ENCODE measurements at places on chromosomes 2 and 18.

- no peak for DNase-seq
These were observed 22.8 kb downstream of the SLC66A3 start for GRCh38 chr2:11177871-11178690.

DNA sequence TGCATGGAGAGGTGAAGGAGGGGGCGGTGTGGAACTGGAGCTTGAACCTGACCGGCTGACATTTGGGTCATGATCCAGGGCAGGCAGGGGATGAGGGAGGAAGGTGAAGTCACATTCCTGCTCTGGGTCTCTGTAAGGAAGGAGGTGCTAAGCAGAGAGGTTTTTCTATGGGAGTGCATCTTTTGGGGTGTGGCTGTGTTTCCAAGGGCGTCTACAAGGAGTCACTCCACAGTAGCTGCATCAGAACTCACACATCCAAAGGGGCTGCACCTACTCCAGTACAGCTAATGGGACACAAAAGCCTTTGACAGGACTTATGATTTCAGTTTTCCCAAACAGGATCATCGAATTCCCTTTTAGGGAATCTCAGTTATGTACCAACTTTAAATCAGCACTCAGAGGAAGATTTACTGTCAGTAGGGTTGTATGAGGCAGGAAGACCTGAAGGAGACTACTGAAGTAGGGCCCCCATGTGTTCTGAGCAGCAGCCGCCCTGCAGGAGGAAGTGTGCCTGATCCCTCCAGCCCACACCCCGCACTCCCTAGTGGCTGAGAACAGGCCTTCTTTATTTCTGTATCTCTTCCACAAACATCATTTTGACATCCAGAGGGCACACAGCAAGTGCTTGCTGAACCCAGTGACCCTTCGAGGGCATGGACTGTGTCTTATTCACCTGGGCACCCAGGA lies 137.2 kb downstream of the CELF4 start:
- DNase-seq: no peak

DNA sequence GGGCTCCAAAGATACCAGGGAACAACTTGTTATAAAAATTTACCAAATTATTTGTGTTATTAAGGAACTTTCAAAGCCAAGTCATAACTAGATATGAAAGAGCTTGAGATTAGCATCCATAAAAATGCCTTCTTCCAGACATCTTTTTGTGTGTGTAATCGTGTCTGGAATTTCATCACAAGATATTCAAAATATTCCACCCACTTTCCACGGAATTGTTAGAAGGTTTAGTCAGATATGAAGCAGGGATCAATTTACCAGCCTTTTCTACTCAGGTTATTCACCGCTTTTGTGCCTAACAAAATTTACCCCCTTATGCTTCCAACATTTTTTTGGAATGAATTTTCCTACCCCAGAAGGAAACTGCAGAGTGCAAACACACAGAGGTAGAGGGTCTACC lies 130.2 kb upstream of the ACVR2A start:
- DNase-seq: no peak

DNA sequence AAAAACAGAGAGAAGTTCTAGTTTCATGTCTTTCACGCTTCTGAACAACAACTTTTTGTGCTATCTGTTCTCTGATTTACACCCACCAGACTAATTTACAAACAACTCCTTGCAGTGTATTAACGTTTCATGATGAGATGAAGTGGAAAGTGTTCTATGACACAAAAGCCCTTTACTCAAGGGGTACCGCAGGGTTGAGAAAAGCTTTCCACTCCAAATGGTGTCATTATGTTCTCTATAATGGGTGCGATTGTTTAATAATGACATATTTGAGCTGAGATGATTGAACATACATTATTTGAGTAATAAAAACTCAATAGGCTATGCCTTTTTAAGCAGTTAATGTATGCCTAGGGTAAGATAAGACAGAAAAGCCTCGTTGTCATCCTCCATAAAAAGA lies 76.3 kb downstream of the ACTR3 start:
- no peak for DNase-seq

DNA sequence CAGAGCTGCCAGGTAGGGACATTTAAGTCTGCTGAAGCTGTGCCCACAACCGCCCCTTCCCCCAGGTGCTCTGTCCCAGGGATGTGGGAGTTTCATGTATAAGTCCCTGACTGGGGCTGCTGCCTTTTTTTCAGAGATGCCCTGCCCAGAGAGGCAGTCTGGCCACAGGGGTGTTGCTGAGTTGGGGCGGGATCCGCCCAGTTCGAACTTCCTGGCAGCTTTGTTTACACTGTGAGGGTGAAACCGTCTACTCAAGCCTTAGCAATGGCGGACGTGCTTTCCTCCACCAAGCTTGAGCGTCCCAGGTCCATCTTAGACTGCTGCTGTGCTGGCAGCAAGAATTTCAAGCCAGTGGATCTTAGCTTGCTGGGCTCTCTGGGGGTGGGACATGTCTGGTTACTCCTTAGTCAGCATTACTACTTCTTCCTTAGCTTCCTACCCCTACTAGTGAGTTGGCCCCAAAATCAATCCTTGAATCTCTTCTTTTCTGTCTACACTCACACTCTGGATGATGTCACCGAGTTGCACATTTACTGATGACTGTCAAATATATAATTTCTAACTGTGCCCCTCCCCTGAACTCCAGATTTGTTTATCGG lies 31.8 kb upstream of the FSHR start:
- DNase-seq: no peak

GRCh38 chr18:50559752-50560680 lies at the start of gene MAPK4:
MAPK4 (plus strand) TSS chr18:50560087; CDS start chr18:50663959, 103,872 bp downstream.
- DNase-seq: no peak

All from amniotic stem cell (primary cell).